ENCODE measurements at places on chromosomes 4 and X.

- DNase-seq = no peak
Measured at GRCh38 chr4:74446896-74447295, 2.0 kb downstream of the AREG start.

DNA sequence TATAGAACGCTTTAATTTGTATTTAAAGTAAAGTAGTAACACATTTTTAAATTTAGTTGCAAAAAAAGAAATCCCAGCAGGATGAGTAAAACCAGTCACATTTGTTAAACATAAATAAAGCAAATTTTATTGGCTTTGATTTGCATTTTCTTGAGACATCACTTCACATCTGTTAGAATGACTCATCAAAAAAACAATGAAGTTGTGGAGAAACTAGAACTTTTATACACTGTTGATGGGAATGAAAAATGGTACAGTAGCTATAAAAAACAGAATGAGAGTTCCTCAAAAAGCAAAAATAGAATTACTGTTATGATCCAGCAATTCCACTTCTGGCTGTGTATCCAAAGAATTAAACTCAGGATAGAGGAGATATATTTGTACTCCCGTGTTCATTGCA, 454.0 kb upstream of the KLHL4 start:
- DNase-seq = no peak

GRCh38 chrX:134431894-134432293, 28.1 kb upstream of the HPRT1 start:
- no peak for DNase-seq

GRCh38 chr4:84503495-84504437, 4.7 kb upstream of the NKX6-1 start:
- peak; percentile 36 for DNase-seq

DNA sequence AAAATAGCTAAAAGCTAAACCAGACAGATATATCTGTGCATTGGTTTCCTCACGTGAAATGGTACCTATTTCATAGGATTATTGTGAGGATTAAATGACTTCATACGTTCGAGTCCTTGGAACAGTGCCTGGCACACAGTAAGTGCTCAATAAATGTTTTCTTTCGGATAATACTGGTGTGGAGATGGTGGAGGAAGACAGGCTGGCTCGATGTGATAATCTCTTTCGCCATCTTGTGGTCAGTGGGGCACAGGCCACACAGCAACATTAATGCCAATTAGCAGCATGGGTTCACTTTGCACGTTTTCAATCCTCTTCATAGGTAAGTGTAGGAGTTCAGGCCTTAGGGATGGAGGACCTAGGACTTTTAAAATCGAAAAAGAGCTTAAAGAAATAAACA, 9.3 kb downstream of the PAGE4 start:
- no peak for DNase-seq

Measured in NCI-H2171 (cell line).